NCI-H2171 (cell line): ENCODE measurements at places on chromosomes 2 and 18.

GRCh38 chr2:161416708-161417437, 776 bp downstream of the TBR1 start:
- DNase-seq = no peak

DNA sequence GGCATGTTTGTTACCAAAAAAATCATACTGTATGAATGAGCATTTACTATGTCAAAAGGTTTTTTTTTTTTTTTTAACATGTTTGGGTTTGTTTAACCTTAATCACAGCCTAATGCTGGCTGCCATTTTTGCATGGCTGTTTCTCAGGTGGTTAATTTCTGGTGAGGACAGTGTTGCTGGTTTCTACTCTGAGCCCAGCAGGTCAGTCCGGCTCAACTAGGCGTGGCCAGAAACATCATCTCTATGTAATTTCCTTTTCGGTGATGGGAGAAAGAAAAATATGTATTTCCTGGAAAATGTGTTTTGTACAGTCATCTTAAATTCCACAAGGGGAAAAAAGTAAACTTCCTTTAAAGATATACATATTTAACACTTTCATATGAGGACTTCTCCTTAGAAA, 24.9 kb upstream of the BZW1 start:
- DNase-seq = no peak

DNA sequence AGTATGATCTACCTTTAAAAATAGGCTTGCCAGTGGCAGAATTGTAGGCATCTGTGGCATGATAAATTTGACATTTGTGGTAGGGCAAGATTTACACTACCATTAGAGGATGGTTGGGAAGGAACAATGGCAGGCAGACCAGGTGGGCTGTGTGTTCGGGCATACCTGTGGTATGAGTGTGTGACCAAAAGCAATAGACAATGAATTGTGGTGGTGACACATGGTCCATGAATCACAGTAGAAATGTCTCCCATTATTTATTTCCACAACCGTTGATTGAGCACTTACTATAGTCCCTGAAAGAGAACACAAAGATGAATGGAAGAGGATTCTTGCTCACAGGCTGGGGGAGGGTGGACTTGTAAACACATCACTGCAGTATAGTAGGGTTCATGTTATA, 29.9 kb upstream of the RUFY4 start:
- DNase-seq = no peak

- DNase-seq = no peak
These were observed 50.3 kb downstream of the ARHGAP25 start for GRCh38 chr2:68784915-68785314.

DNA sequence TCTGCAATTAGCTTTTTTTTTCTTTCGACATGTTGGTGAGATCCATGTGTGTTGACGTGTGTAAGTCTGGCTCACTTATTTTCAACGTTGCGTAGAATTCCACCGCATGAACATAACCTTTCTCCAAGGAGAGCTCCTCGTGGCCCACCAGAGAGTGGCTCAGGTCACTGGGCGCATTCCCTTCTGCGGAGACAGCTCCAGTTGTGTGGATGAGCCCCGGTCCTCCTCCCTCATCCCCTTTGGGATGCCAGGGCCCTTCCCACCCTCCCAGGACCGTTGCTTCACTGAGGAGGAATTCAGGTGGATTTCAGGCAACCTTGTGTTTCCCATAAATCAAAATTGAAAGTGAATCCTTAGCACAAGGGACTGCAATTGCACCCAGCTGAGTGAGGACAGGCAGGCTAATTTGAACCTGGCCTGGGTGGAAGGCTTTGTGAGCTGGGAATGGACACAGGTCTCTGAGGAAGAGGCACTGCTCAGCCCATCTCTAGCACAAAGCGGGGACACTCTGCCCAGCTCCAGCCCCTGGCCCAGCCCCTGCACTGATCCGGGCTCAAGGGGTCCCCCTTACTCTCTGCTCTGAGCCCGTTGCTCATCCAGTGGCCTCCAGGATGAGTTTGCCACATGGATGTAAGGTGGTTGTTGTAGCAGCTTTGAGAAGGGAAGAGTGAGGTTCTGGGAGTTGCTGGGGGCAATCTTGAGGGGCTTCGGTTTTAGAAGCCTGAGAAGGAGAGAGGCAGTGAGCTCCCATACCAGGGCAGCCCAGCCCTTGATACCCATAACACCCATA, 57.8 kb upstream of the HAAO start:
- DNase-seq = no peak

- DNase-seq = no peak
These were observed 258.4 kb downstream of the LOXHD1 start for GRCh38 chr18:46398625-46399024.

DNA sequence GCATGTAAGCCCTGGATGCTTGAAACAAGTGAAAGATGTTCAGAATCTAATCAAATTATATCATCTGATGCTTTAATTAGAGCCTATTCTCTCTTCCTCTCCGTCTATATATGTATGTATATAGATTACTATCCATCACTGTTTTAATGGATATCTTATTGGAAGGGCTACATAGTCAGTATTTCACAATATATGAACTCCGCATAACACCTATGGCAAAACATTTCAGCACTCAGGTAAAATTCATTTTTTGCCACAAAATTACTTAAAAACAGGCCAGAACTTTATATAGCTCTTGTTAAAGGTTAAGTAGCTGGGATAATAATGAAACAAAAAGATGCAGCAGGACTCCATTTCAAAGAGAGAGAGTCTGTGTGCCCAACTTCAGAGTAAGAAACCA, 1.2 kb downstream of the PJVK start:
- no peak for DNase-seq

DNA sequence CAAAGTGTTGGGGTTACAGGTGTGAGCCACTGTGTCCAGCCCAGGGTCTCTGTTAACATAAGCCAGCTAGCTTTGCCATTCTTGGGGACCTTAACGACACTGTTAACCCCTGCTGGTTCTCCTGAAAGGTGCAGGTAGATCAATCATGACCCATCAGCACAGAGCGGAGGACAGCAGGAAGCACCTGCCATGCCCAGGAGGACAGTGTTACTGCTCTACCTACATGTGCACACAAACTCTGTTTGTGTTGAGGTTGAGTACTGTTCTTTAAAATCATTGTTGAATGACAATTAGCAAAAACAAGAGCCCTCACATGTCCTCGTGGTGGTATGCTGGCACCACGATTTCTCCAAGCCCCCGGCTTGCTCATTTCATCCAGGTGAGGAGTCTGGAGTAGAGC, 120.9 kb downstream of the FAM210A start:
- no peak for DNase-seq

- DNase-seq = no peak
These were observed 26.9 kb upstream of the COL6A3 start for GRCh38 chr2:237440819-237441281.

GRCh38 chr2:42980764-42981416, 188.5 kb upstream of the HAAO start:
- DNase-seq = no peak
